Islet precursor cell (in vitro differentiated cells): ENCODE measurements at places on chromosomes 16 and 17.
A peak's percentile ranks its signal among the peaks of the same experiment; 100 is the strongest.

- DNase-seq: no peak
Measured at GRCh38 chr16:630249-630814, 453 bp upstream of the WFIKKN1 start.

GRCh38 chr17:68850749-68851510 lies 104.3 kb downstream of the ABCA8 start:
- no peak for DNase-seq

DNA sequence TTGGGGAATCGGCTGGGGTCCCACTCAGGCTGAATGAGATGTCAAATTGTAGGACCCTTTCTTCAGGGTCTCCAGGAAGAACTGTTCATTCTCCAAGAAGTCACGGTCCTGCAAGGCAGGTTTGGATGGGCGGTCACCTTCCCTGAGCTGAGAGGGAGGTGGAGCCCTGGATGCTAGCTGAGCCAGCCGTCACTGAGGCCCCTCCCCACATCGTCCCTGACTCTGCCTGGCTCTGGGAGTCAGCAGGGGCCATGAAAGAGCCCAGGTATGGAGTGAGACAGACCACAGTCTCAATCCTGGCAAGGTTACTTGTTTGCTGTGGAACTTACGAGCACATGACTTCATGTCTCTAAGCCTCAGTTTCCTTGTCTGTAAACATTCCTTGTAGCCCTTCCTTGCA lies 6.0 kb upstream of the MRPL38 start:
- DNase-seq: peak; percentile 94

- peak; percentile 90 for DNase-seq
Measured at GRCh38 chr17:73625006-73625405, 19.2 kb downstream of the SDK2 start.

GRCh38 chr17:60165971-60166370 lies 16.2 kb downstream of the CA4 start:
- DNase-seq: peak; percentile 54

GRCh38 chr16:87692176-87692575 lies 73.6 kb downstream of the KLHDC4 start:
- no peak for DNase-seq

GRCh38 chr16:87076331-87076949 lies 240.8 kb downstream of the C16orf95 start:
- no peak for DNase-seq

DNA sequence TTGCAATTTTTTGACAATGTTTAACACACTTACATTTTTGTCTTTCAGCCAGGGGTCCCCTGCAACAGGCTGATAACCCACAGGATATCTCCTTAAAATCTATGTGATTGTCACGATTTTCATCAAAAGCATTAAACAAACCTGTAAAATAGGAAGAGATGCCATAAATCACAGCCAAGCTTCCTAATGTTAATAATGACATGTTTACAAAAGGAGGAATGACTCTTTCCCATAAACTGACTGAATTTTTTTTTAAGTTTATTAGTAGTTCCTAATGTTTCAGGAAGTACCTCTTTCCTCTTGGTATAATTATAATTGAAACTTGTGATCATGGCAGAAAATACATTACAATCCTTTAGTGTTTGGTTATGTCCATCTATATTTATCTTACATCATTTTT lies 119.6 kb downstream of the CA4 start:
- DNase-seq: no peak

GRCh38 chr17:72575542-72576233 lies 454.9 kb downstream of the SOX9 start:
- DNase-seq: peak; percentile 71

- DNase-seq: no peak
Measured at GRCh38 chr16:81259916-81260315, 21.4 kb downstream of the BCO1 start.

GRCh38 chr17:30524847-30525246 lies 47.6 kb downstream of the GOSR1 start:
- peak; percentile 25 for DNase-seq

DNA sequence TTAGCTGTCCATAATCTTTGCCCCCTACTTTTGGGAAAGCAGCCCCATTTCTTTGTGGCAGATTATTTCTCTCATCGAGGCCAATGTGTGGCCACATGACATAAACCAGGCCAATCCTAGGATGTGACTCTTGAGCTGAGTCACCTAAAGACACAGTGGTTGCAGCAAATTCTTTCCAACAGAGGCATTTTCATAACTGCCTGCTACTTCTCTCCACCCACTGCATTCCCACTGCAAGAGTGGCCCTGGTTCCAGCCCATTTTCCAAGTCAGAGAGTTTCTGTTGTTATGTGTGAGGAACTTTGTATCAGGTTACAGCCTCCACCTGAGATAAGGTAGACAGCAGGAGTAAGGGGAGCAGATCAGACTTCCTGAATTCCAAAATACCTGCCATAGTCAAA lies 195.2 kb downstream of the RGS9 start:
- peak; percentile 84 for DNase-seq

DNA sequence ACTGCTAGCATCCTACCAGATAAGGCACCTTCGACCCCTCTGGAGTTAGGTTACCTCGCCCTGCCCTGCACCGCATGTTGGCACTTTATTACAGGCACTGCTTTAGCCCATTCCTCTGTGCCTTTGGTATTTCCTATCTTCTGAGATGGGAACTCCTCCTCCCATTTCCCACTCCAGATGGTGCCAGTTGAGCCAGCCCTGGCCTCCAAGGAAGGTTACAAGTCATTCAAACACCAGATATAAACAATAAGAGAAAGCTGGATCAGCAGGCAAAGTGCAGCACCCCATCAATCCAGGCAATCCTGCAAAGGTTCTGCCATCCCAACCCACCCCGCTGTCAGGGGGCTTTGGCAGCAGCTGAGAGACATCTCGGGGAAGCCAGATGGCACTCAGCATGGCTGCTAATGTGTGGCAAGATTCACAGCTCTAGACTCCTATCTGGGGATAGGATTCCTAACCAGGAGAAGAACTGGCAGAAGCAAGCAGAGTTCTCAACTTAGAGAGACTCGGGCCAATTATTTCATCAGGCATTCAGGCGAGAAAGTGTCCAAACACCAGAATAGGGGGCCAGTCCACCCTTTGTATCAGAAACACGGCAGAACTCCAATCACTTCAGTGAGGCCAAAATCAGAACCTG lies 113.0 kb downstream of the COPRS start:
- no peak for DNase-seq

DNA sequence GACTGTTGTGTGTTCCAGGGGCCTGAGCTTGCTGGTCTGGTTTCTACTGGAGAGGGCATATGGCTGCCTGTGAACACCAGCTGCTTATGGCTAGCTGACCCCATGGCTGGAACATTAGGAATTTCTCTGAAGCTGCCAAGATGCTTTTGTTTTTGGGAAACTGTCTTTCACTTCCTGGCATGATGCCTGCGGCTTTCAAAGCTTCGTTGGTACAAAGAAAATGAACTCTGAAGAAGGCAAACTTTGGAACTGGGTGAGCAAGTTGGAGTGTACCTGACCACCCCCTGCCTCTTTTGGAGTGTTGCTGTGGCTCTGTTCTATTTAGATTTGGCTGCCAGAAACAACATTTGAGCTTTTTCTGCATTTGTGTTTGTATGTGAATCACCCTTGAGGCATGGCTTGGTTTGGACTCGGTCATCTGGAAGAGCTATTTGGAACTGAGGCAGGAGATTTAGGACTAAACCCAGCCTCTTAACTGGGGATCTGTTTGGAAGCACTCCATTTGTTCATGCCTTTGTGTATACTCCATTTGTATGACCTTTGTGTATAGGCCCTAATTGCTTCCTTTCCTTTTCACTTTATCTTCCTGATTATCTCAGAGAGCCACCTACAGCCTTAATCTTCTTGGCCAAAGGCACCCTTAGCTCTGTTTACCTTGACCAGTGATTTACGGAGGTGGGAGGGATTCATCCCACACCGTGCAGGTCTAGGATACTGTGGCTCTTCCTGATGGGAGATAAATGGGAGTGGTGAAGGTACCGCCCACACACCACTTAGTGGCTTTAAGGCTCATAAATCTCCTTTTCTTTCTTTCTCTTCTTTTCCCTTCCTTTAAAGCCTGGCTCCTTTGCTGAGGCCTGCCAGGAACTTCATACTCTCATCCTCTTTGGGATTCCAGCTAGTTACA lies 7.3 kb upstream of the CPHXL start:
- peak; percentile 74 for DNase-seq

DNA sequence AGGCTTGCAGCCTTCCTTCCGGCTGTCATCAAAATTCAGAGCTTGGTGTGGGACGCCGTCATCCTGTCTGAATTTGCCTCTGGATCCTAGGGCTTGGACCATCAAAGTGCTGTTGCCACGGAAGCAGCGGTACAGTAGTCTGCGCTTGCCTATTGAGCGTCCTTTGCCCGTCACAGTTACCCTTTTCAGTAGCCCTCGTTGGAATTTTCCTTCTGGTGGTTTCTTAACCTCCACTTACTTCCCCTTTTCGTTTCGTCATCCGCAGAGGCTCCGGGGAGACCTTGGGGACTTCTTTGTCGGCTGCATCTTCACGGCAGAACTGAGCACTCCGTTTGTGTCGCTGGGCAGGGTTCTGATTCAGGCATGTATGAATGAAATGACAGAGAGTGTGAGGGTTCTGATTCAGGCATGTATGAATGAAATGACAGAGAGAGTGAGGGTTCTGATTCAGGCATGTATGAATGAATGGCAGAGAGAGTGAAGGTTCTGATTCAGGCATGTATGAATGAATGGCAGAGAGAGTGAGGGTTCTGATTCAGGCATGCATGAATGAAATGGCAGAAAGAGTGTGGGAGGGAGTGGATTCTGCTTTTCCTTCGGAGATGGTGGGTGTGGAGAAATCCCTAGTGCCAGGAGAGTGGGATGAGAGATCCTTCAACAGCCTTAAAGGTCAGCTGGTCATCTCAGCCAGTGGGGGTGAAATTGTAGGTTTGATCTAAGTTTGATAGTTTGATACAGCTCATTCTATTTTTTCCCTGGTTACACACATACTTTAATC lies 8.0 kb downstream of the TLCD3A start:
- no peak for DNase-seq

GRCh38 chr17:19319771-19320505 lies 42.6 kb downstream of the B9D1 start:
- DNase-seq: no peak

- DNase-seq: peak; percentile 31
Measured at GRCh38 chr17:77721846-77722160, 236.7 kb upstream of the TNRC6C start.

DNA sequence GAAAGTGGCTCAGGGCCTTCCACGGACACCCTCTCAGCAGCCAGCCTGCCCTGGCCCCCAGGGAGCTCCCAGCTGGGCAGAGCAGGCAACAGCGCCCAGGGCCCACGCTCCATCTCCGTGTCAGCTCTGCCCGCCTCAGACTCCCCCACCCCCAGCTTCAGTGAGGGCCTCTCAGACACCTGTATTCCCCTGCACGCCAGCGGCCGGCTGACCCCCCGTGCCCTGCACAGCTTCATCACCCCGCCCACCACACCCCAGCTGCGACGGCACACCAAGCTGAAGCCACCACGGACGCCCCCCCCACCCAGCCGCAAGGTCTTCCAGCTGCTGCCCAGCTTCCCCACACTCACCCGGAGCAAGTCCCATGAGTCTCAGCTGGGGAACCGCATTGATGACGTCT lies 48.3 kb upstream of the LGALS9 start:
- no peak for DNase-seq

- DNase-seq: peak; percentile 85
Measured at GRCh38 chr17:28953444-28954118, 2.3 kb upstream of the PHF12 start.

DNA sequence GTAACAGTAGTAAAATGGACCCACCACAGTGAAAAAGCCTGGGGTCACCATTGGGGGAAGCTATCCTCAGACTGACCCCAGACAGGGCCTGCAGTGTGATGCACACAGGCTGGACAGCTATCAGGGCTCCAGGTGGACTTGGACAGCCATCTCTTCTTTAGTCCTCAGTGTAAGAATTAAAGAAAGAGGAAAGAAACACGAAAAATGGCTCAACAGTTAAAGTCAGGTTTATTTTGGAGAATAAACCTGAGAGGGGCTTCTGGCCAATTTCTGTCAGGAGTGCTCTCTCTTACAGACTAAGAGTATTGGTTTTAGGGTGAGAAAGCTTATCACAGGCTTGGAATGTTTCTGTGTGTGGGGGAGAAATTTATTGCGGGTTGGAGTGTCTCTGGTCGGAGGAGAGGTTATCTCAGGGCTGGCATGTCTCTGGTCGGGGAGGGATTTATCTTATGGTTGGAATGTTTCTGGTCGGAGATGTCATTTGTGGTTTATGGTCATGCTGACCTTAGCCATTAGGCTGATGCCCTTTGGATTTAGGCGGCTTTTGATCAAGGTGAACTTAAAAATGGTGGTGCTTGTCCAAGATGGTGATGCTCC lies 10.8 kb upstream of the B4GALNT2 start:
- no peak for DNase-seq

GRCh38 chr17:4591529-4591928 lies 7.2 kb downstream of the SMTNL2 start:
- peak; percentile 86 for DNase-seq

DNA sequence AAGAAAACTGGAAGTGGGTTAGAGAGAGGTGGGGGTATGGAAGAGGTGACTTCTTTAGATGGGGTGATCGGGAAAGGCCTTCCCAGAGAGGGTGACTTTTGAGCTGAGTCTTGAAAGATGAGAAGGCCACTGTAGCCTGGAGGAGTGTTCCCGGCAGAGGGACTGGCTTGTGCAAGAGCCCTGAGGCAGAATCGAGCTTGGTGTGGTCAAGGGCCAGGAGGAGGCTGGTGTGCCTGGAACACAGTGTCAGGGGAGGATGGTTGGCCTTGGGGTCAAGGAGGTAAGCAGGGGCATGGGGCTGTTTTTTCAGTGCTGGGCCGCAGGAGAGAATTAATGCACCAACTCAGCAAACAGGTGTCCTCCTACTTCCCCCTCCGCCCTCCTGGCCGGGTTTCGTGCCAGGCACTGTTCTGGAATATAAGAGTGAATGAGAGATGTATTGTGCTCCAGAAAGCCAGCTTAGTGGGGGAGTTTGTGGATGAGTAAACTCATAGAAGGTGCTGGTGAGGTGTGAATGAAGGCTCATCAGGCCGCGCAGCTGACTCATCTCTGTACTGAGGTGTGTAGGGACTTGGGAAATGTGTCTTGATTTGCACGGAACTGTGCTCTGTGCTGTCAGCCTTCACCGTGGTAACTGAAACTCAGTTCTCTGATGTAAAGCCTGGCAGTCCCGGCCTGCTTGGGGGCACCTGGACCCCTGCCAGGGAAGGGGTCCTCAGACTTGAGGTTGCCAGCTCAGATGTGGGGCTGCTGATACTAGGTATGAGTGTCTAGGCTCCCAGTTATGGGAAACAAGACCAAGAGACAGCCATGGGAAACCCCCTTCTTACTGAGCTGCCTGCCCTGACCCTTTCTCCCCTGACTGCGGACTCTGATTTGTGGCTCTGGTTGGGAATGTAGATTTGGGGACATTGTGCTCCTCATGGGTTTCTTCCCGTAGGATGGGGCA lies 15.3 kb downstream of the KSR1 start:
- DNase-seq: peak; percentile 75

GRCh38 chr17:71084219-71084618 lies 914.9 kb downstream of the KCNJ2 start:
- peak; percentile 86 for DNase-seq
